ENCODE measurements at places on chromosomes 6 and 20.

DNA sequence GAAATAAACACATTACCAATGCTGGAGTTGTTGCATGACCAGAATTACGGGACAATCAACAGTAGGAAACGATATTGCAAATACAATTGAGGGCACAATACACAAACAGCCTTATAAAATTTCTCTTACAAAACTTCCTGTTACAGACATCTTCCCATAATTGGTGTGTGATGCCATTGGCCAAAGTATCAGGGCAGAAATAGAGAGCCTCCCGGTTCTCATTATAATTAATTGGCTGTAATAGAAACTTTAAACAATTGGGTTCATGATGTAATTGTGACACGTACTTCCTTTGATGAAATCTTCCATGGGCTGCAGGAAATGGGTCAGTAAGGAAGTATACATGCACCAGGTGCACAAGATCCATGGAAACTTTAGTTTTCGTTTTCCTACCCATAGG, 40.3 kb upstream of the RALGAPA2 start:
- no peak for DNase-seq

- no peak for DNase-seq
These were observed 4.5 kb upstream of the TNFAIP3 start for GRCh38 chr6:137862419-137863090.

DNA sequence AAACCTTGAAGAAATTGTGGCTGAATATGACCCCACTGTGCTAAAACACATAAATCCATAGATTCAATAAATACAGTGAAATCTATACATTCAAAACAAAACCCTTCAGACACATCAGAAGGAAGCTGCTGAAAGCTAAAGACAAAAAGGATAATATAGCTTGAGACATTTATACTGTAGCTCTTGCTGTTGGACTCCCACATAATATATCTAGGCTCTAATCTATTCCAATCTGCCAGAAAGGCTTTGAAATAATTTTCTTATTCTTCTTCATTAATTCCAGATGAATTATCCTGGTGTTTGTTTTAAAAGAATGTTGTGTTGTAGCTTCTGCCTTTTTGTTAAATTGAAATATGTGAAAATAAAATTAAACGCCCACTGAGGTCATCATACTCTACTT, 454.0 kb downstream of the EYS start:
- no peak for DNase-seq

GRCh38 chr20:59620860-59621505, 16.6 kb downstream of the PHACTR3 start:
- DNase-seq: no peak

DNA sequence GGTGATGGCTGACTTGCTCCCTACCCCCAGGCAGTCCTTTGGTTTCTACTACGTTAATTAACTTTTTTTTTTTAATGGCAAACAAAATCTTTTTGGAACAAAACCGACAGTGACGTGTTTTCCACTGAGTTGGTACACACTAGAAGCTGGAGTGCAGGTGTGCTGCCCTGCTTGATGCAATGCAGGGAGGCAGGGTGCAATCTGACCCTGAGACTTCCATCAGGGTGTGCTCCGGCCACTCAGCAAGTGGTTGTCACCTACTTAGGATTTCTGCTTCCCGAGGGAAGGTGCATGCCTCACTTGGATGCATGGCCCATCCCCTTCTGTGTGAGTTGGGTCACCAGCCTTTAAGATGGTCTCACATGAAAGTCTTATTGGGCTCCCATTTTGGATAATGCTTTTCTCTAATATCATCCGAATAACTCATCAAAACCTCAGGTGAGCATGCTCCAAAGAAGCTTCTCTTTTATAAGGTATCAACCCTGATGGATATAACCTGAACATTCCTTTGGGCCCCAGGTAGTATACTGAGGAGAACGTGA, 14.0 kb downstream of the RREB1 start:
- DNase-seq: no peak

All from stimulated activated CD8-positive, alpha-beta memory T cell treated with anti-CD3 and anti-CD28 coated beads, Interleukin-4, amount 100 ng/mL, for 1 hour (primary cell).